Thoracic aorta (tissue), 2 donors: ENCODE measurements at places on chromosomes 5 and 9.
A peak's percentile ranks its signal among the peaks of the same experiment; 100 is the strongest.

- DNase-seq = no peak
Observed at GRCh38 chr9:128420651-128421481, at the start of gene CERCAM. CERCAM (plus strand) TSS chr9:128420857; CDS start chr9:128420878, 21 bp downstream.

DNA sequence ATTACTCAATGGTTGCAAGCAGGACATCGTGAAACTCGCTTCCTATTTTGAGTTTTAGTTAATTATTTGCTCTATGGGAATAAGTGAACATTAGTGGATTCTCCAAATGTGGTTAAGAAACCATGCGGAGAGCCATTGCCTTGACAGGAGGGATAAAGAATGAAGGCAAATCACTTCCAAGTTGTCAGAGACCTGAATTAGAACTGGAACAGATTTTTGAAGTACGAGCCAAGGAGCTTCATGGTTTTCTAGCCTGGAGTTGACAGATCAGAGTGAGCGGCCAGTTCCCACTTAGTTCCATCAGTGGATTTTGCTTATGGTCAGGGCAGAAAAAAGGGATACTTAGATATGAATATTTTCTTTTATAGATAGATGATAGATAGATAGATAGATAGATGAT, 171.4 kb upstream of the CDH10 start:
- DNase-seq = no peak

DNA sequence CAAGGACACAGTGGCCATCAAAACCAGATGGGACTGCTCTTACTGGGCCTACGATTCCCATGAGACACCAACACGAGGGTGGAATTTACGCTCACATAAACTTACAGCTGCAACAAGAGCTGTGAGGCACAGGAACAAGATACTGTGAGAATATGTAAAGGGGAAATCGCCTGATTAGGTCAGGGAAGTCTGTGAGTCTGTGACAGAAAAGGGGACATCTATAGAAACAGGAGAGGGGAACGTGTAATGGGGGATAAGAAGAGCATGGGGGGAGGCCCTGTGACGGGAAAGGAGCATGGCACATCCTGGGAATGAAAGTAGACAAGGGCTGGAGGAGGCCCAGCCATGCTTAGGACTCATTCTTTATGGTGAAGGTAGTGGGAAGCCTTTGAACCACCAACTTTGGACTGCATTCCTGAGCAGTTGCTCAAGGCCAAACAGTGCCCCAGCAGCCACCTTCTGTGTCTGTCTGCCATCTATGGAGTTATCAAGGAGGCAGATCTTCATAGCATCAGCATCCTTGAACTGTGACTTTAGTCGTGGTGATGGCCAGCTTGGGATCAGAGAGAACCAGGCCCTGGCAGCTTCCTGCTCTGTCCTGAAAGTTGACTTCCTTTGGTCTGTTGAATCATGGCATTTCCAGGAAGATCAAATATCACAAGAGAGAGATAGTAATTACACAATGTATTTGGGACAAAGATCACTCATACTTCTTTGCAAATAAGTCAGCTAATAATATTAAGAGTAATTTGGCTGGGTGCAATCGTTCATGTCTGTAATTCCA, 87.9 kb upstream of the FAM169A start:
- DNase-seq = no peak

DNA sequence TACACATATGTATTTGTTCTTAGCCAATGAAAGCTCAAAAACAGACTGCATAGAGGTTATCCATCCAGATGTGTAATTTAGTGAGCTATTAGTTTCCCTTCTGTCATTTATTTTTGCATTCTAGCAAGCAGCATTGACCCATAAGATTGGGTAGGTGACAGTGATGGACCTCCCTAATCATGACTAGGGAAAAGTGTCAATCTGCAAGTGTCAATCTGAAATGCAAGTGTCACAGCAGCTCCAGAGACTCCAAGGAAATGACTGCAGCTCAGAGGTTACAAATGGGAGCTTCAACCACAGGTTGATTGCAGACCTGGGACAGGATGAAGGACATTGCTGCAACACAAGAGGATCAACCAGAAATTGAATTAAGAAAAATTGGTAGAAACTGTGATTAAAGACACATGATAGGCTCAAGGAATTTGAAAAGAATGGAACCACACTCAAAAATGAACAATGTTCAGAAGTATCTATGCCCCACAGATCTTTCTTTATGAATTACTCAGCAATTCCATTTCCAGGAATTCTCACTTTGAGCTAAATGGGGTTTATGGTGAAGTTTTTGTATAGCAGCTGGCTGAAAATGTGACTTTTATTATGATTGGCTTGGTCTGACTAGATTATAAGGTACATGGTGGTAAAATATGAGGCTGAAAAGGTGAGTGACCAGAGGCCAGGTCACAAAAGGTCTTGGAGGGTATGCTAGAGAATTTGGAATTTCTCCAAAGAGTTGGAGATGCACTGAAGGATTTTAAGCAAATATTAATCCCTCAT, 59.6 kb upstream of the HTR4 start:
- no peak for DNase-seq

GRCh38 chr5:5784101-5784500, 361.6 kb downstream of the ICE1 start:
- no peak for DNase-seq

- no peak for DNase-seq
Observed at GRCh38 chr5:35804201-35804653, 52.5 kb upstream of the IL7R start.

- peak; percentile 7 for DNase-seq
Observed at GRCh38 chr5:123035360-123035917, 1.1 kb downstream of the PPIC start.

- no peak for DNase-seq
Observed at GRCh38 chr5:100590867-100591266, 55.7 kb downstream of the FAM174A start.

- DNase-seq = no peak
Observed at GRCh38 chr9:117644133-117644931, 59.9 kb upstream of the TLR4 start.

DNA sequence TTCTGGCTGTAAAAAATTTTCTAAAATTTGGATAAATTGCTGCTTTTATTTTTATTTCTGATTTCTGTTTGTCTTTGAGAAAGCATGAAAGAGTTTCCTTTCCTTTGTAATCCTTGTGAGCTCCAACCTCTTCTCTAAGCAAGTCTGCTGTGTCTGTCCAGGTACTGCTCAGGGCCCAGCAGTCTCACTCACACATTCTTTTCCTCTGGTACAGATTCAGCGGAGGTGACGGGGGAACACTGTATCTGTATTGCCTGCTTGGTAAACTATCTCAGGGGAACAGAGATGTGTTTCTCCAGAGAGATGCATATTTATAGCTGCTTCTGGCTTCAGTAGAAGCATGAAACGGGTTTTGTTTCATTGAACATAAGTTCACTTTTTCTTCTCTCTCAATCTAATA, 60.5 kb downstream of the NUP214 start:
- DNase-seq = no peak

DNA sequence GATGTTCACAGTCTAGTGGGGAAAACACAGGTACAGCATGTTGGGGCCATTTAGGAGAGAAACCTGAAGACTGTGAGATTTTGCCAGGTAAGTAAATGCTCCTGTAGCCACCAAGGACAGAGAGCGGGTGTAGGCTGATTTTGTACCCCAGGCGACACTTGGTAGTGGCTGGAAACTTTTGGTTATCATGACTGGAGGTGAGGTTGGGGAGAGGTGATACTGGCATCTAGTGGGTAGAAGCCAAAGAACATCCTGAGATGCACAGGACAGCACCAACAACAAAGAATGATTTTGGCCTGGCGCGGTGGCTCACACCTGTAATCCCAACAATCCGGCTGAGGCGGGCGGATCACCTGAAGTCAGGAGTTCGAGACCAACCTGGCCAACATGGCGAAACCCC, 38.8 kb upstream of the PWWP2A start:
- no peak for DNase-seq

- no peak for DNase-seq
Observed at GRCh38 chr9:97041898-97042297, 3.0 kb upstream of the CTSV start.

GRCh38 chr5:143154510-143155370, 248.7 kb downstream of the NR3C1 start:
- DNase-seq = no peak

GRCh38 chr5:141814064-141814964, 63.9 kb downstream of the PCDH1 start:
- no peak for DNase-seq

- no peak for DNase-seq
Observed at GRCh38 chr5:92640340-92640739, 940.7 kb downstream of the NR2F1-AS1 start.

GRCh38 chr9:78539904-78540303, 243.0 kb downstream of the PSAT1 start:
- no peak for DNase-seq

DNA sequence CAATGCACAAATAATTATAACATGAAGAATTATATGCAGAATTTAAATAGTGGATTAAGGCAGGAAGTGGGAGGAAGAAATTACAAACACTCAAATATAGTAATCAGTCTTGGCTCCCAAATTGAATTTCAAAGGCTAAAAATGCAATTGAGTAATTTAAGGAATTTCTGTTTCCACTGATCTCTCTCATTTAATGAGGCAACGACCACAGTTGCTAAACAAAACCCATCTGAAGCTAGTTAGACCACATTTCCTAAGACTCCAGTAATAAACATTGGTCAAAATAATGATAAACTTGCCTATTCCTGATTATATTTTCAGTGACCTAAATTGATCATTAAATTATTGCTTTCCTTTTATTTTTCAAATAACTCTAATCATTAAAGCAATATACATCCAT, 174.3 kb upstream of the GRIN3A start:
- no peak for DNase-seq

DNA sequence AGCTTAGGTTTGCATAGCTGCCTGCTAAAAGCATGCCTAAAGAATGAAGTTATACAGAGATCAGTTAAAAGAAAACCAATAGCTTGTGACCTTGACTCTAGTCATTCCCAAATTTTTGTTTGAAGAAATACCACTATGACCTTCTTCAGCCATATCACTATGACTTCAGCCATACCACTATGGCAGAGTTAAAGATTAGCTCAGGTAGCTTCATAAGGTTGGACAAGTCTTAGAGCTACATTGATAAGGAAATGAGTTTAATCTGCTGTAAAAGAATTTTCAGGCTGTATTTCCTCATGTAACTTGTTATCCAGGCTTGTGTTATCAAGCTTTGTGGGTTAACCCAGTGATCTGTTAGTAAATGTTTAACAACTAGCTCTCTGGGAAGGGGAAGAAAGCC, 30.7 kb downstream of the C6 start:
- no peak for DNase-seq

- DNase-seq = no peak
Observed at GRCh38 chr5:73387601-73388305, 60.8 kb downstream of the FOXD1 start.

DNA sequence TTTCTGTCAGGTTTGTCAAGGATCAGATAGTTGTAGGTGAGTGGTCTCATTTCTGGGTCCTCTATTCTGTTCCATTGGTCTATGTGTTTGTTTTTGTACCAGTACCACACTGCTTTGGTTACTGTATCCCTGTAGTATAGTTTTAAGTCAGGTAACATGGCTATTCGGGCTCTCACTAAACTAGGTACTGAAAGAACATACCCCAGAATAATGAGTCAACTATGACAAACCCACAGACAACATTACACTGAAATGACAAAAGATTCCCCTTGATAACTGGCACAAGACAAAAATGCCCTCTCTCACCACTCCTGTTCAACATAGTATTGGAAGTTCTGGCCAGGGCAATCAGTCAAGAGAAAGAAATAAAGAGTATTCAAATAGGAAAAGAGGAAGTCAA, 535.3 kb upstream of the CYLC2 start:
- no peak for DNase-seq

DNA sequence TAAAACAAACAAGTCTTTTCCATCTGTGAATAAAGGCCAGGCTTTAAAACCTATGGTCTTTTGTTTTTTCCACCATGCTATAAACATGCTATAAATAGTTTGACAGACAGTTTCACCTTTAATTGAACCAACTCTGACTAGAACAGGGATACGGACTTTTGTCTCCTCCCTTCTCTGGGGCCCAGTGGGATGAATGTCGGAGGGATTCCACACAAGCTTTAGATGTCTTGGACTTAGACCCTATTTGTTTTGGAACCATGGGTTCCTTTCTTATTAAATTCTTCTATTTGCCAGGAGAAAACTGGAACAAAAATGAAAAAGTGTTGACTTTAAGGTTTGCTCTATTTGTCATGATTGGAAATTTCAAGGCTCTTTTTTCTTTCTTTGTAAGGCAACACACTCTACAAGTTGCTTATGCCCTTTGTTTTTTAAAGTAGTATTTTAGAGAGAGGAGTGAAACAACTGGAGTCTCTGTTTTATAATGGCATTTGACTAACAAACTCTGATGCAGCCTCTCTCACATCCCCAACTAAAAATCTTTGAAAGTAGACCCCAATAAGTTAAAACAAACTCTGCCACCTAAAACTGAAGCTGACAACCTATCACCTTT, 145.3 kb downstream of the MLLT3 start:
- DNase-seq = no peak

DNA sequence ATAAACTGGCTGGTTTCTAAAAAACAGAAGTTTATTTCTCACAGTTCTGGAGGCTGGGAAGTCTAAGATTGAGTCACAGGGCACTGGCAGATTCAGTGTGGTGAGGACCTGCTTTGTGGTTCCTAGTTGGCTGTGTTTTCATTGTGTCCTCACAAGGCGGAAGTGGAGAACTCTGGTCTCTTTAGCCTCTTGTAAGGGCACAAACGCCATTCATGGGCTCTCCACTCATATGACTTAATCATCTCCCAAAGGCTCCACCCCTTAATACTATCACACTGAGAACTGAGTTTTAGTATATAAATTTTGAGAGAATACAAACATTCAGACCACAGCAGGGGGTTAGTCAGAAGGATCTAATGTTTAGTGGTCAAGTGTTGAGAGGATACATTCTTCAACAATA, 208.2 kb downstream of the SEC61B start:
- DNase-seq = no peak

GRCh38 chr5:157076558-157076957, 17.6 kb upstream of the HAVCR1 start:
- DNase-seq = no peak

- no peak for DNase-seq
Observed at GRCh38 chr9:109447329-109448076, 50.6 kb downstream of the PTPN3 start.

DNA sequence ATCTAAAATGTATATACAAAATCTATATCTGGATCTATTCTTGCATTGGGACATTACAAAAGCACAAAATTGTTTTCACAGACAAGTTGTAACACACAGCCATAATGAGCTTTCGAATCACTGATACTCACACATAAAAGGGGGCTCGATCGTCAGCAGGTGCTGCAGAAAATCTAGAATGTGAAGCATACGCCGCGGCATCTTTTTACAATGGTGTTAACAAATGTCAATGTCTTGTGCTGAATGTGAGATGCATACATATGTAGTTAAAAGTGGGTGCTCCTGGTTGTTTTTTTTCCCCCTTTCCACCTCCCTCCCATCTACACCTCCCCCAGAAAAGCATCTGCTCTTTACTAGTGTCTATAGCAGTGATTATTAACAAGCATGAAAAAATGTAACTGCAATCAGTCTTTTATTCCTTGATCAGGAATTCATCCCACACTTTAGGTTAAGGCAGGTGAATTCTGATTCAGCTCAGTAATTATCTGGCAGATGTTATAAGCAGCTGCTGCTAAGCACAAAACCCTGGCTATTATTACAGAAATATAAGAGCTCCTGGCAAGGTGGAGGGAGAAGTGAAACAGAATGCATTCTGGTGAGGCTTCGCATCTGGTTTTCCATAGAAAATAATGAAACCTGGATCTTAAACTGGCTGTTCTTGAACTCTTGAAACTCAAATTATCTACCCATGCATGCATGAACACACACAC, 114.1 kb downstream of the MPDZ start:
- no peak for DNase-seq
